ENCODE measurements at places on chromosomes 5 and 9. TPM values are rescaled to one million over a fixed set of nuclear protein-coding genes. Genes with fewer than 3 reads are reported as not detected.

The GPR150 gene
- 0.23 TPM for total RNA-seq

The SPATA31D4 gene
- total RNA-seq = not detected

- DNase-seq = peak; percentile 80
Observed at GRCh38 chr9:99266255-99267023, 44.4 kb downstream of the SEC61B start.

DNA sequence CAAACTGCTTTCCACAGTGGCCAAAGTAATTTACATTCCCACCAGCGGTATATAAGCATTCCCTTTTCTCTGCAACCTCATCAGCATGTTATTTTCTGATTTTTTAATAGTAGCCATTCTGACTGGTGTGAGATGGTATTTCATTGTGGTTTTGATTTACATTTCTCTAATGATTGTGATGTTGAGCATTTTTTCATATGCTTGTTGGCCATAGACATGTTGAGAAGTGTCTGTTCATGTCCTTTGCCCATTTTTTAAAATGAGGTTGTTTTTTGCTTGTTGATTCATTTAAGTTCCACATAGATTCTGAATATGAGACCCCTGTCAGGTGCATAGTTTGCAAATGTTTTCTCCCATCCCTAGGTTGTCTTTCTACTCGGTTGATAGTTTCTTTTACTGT, 254.5 kb upstream of the MPDZ start:
- DNase-seq = no peak

- DNase-seq = no peak
Observed at GRCh38 chr9:5873439-5873838, 17.2 kb upstream of the MLANA start.

- DNase-seq = no peak
Observed at GRCh38 chr5:50550993-50551392, 109.9 kb upstream of the EMB start.

GRCh38 chr9:109416135-109416706, 81.9 kb downstream of the PTPN3 start:
- no peak for DNase-seq

DNA sequence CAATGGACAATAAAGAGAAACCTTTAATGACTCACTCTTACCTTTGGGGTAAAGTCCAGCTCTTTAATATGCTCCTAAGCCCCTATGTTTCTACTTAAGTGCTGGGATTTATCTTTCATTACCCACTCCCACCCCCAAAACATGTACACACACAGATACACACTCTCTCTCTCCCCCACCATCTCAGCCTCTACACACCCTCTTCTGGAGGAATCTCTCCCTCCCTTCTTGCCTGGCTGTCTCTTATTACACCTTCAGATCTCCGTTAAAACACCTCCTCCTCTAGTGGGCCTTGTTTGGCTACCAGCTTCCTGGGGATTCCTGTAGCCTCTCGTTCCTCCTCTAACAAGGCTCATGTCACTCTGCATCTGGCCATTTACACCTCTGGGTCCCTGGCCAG, 6.9 kb downstream of the GPRIN1 start:
- DNase-seq = no peak

GRCh38 chr5:134742134-134742533, 3.8 kb downstream of the CAMLG start:
- DNase-seq = no peak

DNA sequence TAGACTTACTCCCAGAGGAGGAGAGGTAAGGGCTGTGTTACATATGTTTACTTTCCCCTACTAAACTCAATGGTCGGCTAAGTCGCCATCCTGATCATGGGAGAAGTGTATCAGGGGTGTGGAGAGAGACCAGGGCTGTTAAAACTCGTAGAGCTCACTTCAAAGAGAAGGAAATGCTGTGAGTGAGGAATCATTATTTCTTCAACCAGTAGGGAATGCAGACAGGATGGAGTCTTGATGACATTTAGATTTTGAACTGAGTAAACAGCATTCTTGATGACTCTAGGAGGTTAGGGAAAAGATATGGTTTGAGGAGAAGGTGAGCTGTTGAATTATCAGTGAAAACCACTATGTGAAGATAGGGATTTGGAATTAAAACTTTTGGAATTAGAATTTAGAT, 17.3 kb downstream of the RECK start:
- no peak for DNase-seq

GRCh38 chr5:32147959-32148358, 26.2 kb downstream of the GOLPH3 start:
- DNase-seq = no peak

Data from left lobe of liver (tissue), 2 donors.